HEK293T (cell line): ENCODE measurements at places on chromosomes 16 and 17.
A peak's percentile ranks its signal among the peaks of the same experiment; 100 is the strongest.

- DNase-seq, result no peak
These were observed 20.5 kb downstream of the TCF25 start for GRCh38 chr16:89893642-89894548.

DNA sequence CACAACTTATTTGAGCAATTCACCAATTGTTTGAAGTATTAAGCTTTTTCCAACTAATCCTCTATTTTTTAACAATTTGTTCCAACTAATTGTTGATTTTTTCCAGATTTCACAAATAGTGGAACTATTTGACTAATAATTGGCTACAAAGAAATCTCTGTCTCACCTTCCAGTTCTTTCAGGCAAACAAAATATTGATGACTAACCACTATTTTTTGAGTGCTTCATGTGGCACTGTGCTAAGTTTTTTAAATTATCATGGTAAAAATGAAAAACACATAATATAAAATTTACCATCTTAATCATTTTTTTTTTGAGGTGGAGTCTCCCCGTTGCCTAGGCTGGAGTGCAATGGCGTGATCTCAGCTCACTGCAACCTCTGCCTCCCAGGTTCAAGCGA is 24.6 kb upstream of the GRIN2A start:
- no peak for DNase-seq

DNA sequence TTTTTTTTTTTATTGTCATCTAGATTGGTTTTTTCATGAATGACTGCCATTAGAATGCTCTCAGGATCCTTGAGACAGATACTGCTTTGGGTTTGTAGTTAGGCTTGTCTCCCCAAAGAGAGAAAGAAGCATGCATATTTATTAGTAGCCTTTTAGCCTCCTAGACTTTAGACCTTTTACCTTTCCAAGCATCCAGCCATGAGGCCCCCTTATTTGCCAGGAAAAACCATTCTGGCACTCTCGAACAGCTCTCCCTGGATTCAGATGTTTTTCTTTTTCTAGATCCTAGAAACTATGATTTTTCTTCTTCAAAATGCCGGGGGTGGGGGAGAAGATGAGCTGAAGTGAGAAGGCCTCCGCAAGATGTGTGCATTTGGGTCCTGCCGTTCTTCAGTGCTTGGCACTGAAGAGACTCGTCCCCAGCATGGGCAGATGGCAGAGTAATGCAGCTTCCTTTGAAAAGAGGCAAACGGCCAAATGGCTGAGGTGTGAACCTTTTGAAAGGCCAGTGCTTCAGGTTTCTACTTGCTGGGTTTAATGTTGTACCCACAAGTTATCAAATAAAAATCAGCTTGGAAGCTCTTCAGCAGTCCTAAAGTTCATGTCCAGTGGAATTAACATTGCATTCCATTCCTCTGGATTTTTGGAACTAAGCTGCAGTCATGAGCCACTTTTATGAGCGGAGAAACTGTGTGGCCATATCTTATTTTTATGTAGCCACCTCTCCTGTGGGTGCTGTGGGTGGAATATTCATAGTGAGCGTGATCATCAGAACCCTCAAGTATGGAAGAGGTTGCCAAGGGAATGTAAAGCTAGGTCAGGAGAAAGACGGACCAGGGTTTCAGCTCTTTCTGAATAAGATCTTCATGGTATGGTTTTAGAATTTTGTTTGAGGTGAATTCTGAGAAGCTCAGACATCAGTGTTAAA is 7.2 kb downstream of the SOCS7 start:
- DNase-seq, result no peak

DNA sequence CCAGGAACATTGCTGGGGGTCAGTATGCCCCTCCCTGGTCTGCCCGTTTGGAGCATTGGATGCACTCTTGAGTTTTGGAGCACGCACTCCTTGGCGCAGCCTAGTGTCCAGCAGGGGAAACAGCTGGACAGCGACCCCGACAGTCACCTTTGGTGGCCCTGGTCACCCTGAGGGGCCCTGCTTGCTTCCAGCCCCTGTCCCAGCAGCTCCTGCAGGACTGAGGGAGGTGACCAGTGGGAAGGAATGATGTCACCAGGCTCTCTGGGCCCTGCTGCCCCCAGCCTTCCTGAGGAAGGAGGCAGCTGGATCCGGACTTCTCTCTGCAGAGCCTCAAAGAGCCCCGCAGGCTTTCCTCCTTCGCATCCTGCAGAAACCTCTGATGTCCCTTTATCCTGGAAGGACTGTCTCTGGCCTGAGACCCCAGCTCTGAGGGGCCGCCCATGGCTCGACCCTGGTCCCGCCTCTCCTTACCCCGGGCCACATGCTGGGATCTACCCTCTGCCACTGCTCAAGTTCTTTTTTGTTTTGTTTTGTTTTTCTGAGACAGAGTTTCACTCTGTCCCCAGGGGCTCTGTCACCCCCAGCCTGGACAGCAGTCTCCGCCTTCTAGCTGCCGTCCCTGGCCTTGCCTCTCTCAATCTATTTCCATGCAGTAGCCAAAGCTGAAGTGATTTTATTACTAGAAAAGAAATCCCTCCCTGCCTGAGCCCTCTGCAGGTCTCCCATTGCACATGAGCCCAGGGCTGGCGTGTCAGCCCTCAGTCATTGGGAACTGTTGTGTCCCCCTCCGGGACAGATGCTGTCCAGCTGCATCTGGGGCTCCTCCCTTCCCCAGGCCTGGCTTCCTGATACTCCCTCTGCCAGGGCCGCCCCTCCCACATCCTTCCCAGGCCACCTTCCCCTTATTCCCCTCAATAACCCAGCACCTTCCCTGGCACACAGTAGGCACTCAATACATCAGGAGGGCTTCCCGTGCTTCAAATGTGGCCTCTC is 11.6 kb downstream of the ZSCAN10 start:
- no peak for DNase-seq

DNA sequence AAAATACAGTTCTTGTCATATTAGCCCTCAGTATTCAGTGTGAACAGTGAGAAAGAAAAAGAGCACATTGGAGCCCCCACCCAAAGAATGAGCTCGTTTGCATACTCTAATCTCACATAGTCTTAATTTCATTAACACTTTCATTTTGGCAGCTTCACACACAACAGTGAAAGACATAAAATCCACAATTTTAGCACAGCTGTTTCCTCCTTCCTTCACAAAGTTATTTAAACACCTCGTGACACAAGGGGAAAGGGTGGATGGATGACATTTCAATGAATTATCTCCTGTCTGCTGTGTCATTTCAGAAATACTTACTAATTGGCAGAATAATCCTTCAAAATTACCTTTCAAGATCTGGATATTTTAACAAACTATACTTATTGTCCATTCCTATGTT is 299.3 kb downstream of the KCNJ2 start:
- no peak for DNase-seq

DNA sequence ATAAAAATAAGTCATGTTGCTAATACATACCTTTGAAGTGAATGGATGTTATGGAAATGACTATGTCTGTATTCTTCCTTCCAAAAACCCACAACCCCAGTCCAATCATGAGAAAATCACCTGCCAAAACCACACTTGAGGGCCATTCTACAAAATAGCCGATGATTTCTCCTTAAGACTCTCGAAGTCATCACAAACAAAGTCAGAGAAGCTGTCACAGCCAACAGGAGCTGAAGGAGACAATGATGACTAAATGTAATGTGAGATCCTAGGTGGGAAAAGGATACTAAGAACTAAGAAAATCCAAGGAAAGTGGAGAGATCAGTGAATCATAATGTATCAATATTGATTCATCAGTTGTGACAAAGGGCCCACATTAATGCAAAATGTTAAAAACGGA is 432.9 kb upstream of the DYNLRB2 start:
- DNase-seq, result no peak

- DNase-seq, result peak; percentile 6
These were observed 1.7 kb downstream of the NFATC3 start for GRCh38 chr16:68086860-68087268.

DNA sequence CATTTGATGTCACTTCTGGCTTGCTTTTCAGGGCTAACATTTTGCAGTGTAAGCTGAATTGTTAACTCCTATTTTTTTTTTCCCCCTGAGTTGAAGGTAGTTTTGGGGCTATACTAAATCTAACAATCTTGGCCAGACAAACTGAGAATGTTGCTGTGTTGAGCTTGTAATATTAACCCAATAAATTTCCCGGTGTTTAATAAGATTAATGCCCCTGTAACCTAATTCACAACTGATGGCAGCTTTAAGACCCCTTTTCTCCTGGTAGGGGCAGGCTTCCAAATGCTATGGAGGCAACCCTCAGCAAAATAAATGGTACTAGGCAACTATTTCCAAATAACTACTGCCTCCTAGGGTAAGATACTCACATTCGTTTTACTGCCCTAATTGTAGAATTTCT is 549.6 kb upstream of the KIF2B start:
- DNase-seq, result no peak

GRCh38 chr17:73943416-73944110 is 259.9 kb upstream of the RPL38 start:
- DNase-seq, result no peak
